ENCODE measurements at places on chromosomes 12 and 14.

DNA sequence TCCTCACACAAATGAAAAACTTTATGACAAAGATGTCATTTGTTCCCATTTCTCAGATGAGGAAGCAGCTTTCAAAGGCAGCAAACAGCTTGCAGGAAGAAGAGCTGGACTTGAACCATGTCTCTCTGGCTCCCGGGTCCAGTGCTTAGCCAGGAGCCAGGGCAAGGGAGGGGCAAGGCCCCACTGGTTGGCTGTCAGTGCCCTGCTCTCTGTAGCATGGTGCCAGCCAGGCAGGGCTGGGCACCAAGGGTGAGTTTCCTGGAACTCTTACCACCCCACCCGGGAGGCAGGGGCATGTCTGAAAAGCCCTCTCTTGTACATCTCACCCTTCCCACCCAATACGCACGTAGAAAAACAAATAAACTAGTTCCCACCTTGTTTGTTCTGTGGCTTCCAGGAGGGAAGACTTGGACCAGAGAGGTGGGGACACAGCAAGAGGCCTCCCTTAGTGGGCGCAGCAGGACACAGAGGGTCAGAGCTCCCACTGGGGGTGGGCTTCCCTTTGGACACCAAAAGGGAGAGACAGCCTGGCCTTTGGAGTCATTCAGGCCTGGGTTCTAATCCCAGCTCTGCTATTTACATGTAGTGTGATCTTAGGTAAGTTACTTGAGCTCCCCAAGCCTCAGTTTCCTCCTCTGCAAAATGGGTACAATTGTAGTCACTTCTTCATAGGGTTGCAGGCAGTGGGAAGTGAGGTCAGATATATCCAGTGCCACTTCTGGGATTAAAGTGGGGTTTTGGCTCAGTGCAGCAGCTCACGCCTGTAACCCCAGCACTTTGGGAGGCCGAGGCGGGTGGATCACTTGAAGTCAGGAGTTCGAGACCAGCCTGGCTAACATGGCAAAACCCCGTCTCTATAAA, 17.2 kb downstream of the TRPV4 start:
- no peak for DNase-seq

DNA sequence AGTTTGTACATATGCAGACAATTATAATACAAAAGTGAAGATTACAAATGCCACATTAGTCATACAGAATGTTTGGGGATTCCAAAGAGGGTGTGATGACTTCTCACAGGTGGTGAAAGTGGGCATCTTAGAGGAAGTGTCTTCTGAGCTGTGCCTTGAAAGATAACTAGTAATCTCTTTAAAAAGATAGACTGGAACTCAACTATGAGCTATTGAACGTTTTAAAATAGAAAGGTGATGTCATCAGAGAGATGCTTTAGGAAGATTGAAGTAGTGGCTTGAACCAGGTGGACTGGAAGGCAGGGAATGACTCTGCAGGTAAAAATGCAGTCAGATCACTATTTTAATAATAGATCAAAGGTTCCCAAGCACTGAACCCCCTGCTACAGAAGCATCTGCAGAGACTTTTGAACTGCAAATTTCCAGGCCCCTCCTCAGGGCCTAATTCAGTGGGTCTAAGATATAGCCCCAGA, 50.3 kb downstream of the SYT1 start:
- peak; percentile 40 for DNase-seq

DNA sequence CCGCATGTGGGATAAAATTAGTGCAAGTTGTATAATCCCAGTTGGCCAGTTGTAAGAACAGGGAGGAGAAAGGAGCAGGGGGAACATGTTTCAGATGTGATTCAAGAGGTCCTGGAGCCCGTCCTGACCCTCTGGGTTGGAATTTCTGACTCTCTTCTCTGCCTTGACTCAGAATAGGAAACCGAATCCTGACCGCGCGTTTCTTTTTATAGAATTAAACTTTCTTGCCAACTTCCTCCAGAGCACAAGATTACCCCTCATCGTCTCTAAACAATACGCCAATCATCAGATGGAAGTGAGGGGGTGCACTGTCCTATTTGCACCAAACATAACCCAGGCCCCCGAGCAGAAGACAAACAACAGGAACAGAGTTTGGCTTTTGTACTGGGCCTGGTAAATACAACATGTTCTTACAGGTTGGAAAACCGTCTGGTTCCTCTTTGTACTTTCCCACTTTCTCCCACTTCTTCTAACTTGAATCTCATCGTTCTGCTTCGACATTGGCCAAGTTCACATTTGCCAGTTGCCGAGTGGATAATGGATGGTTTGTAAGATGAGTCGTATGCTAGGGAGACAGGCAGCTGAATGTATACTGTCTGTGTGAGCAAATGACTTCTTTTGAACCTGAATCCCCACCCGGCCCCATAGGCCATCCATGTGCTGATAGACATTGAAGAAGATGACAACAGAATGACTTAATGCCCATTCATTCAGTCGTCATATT, 42.6 kb upstream of the MED13L start:
- DNase-seq: peak; percentile 91

- peak; percentile 72 for DNase-seq
These were observed 32.7 kb downstream of the DEPDC4 start for GRCh38 chr12:100234166-100234565.

GRCh38 chr14:105219753-105220152, 28.6 kb upstream of the BTBD6 start:
- DNase-seq: no peak

- no peak for DNase-seq
These were observed 8.0 kb downstream of the RAN start for GRCh38 chr12:130879781-130880389.

GRCh38 chr12:78156751-78157150, 326.1 kb downstream of the NAV3 start:
- peak; percentile 10 for DNase-seq

DNA sequence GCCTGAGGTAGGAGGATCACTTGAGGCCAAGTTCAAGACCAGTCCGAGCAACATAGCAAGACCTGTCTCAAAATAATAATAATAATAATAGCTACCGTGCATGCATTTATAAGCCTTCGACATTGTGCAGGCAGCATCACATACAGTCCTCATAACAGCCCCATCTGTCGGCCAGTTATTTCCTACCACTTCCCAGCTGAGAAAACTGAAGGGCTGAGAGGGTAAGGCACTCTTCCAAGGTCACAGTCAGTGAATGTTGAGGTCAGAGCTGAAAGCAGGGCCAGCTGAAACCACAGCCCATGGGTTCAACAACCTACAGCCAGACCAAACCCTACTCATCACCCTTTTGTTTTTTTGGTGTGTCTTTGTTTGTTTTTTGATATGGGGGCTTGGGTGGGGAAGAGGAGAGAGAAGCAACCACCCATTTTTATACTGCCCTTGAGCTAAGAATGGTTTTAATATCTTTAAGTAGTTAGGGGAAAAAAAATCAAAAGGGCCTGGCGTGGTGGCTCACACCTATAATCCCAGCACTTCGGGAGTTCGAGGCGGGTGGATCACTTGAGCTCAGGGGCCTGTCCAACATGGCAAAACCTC, 16.8 kb upstream of the ITPK1 start:
- peak; percentile 40 for DNase-seq

DNA sequence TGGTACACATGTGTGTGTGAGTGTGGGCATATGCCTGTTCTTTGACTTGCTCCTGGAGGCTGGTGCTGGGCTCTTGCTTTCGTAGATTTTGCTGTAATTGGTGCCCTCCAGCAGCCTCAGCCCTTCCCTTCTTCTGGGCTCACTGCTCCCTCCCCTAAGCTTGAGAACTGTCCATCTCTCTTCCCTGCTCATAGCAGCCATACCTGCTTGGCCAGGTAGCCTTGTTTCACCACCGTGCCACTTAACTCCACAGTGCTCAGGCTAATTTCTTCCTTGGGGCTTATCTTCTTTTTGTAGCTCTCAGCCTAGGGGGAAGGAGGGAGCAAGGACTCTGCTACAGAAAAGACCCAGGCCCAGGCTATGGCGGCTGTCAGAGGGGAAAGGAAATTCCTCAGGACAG, 19.8 kb downstream of the PLEK2 start:
- no peak for DNase-seq

DNA sequence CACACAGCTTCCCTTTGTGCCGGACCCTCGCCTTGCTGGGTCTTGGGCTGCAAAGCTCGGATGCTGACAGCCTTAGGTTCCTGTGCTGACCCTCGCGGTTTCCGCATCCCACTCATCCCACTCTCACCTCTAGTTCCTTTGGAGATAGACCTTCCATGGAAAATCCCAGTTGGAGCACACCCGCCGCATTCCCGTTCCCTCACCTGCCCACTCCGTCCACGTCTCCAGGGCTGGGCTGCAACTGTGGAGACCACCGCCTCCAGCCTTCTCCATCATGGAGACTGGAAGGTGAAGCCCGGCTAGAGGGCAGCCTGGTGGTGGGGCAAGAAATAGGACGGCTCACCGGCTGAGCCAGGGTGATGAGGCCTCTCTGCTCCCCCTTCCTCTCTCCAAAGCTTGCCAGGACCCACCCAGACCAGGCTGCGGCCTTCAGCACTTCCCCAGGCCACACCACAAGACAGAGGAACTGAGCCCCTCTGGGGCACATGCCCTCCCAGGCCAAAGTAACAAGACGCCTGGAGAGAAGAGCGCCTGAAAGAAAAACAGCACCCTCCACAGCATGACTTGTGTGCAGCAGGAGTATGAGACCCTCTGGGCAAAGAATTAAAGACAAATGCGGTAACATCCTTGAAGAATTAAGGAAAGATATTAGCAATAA, 15.0 kb downstream of the TMEM121 start:
- DNase-seq: no peak

- DNase-seq: peak; percentile 38
These were observed 8.5 kb downstream of the COQ6 start for GRCh38 chr14:73958591-73958990.

DNA sequence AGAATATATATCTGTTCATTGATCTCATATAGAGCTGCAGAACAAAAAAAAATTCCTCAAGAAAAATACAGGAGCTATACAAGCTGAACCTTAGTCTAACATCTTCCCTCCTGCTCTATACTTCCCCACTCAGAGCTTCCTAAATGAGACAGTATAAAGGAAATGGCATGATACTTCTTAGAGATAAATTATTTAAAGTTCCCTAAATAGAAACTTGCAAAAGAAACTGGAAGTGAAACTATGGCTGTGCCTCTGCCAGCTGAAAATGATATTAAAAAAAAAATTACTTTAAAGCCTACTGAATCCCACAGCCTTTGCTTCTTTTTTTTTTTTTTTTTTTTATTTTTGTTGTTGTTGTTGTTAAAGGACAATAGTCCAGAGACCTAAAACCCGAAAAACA, 11.6 kb upstream of the NEK9 start:
- no peak for DNase-seq
